ENCODE measurements at places on chromosomes 6 and 20. TPM values are rescaled to one million over a fixed set of nuclear protein-coding genes. Genes with fewer than 3 reads are reported as not detected.

The SLC17A3 gene
- not detected for polyA plus RNA-seq

The TMEM170B gene
- polyA plus RNA-seq = 1.5 TPM

GRCh38 chr6:26471970-26472369 lies 14.2 kb downstream of the BTN2A1 start:
- no peak for DNase-seq

The IL20RA gene
- 7.0 TPM for polyA plus RNA-seq

DNA sequence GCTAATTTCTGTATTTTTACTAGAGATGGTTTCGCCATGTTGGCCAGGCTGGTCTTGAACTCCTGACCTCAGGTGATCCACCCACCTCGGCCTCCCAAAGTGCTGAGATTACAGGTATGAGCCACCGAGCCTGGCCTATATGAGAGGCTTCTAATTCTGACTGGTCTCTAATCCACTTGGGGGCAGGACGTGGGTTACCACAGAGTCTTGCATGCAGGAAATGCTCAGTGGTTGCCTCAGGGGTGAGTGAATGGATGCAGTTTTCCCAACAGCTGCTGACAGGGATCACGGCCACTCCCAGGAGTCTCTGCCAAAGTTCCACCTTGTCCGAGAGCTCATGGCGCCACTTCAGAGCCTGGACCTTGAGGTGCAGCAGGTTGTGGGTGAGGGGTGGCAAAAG lies 6.4 kb upstream of the FANCE start:
- no peak for DNase-seq
